Stimulated activated CD8-positive, alpha-beta memory T cell treated with anti-CD3 and anti-CD28 coated beads, Interleukin-7, amount 100 ng/mL, for 48 hours (primary cell): ENCODE measurements at places on chromosomes 2 and 18.

DNA sequence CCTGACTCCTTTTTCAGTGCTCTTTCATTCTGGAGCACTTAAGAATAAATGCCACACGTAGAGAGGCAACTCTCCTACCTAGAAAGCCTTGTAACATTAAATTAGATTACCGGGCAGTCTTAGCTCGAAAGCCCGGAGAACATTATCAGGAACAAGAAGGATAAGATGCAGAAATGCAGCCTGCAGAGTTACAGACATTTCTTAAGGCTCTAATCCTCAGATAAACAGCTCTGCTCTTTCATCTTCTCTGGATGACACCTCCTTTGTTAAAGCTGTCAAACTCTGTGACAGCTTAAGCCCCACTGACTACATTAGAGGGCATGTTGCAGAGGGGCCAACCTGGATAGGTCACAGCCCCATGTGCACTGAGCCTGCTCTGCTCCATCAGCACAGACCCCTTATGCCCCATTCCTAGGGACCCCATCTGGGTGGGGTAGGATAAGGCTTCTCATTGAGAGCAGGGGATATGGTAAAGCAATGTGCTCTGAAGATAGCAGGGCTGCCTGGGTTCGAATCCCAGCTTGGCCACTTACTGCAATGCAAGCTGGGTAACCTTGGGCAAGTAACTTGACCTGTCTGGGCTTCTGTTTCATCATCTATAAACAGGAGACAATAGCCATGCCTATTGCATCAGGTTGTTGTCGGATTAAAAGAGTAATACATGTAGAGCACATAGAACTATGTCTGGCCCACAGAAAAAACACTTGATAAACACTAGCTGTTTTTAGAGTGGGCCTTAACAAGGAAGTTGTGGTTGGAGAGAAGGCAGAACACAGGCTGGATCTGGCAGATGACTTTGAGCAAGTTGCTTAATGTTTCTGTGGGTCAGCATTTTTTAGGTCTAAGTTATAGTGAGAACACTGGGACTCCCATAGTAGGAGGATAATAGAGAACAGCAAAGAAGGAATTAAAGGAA is 111.4 kb downstream of the THNSL2 start:
- no peak for DNase-seq

DNA sequence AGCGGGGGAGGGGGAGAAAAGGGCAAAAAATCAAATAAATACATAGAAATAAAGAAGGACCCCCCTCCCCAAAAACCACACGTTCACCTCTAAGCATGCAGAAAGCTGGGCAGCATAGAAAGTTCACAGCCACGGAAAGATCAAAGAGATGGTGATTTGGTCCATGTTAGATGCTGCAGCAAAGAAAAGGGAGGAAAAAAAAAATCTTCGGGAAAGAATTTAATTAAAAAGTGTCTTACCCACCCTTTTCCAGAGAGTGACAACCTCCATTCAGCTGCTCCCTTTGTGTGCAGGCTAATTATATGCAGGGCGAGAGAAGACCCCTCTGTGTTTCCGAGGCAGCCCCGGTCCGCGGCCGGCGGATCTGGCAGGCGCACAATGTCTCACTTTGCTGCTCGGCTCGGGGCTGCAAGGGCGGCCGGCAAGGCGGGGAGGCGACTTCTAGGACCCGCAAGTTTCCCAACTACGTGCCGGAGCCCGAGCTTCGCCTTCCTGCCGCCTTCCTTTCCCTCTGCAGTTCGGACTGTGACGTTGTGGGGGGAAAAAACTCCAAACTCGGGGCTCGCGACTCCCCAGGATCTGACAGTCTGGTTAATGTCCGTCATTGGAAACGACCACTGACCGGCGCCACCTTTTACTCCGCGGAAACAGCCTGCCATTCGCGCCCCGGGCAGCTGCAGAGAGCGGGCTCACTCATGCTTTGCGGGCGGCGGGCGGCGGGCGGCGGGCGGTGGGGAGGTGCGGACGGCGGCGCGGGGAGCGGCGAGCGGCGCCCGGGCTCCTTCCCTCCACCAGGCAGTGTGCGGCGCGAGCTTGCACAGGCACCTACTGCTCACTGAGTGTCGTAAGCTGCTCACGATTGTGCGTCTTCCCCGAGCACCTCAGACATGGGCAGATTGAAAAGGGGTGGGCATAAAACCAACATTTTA is at the start of gene LRRTM1:
TSS of gene LRRTM1 (minus strand) at position 844 of the 929 bp plus-strand sequence. CDS start 933 bp downstream, outside the sequence.
- DNase-seq = no peak

DNA sequence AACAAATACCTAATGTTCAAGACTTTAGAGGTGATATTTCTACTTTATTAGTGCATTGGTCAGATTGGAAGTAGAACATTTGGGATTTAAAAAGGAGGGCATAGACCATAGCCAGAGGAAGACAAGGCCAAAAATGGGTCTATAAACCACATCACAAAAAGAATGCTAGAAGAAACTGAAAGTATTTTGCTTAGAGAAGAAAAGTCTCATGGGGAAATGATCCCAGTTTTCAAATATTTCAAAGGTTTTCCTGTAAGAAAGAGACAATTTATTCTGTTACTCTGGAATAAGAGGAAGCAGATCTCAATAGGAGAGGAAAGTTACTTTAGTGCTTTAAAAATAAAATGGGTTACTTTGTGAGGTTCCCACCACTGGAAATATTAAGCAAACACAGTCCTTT is 341.4 kb downstream of the TNS1 start:
- DNase-seq = no peak

DNA sequence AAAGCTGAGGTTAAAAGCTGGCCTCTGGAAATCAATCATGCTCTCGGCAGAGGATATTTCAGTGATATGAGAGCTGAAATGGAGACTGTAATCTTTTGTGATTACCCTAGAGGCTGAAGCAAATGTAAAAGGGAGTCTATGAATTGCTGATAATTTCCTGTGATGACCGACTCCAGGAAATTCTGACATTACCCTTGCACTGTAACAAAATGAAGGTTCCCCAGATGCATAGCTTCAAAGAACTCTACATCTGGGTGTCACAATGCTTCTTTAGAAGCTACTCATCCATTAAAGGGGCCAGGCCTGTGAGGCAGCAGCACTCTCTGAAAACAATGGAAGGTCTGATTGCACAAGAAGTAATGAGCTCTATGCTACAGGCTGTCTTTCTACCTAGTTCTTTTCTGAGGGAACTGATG is 268.2 kb upstream of the SESTD1 start:
- DNase-seq = no peak

DNA sequence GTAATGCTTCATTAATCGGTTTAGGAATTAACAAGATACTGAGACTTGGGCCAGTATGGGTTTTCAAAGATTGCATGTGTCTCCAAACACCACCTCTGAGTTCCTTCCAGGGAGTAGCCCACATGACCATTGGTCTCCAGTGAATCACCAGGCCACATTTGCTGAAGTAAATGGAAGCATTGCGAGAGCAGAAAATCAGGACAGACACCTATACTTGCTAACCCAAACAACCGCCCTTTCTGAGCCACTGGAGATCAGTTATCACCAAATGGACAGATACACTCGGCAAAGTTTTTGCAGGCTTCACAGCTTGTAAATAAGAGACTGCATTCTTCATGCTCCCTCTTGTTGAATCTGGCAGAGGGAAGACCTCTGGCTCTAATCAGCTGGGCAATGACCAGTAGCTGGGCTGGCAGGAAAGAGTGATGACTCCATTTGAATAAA is 40.9 kb downstream of the GATA6 start:
- DNase-seq = no peak

DNA sequence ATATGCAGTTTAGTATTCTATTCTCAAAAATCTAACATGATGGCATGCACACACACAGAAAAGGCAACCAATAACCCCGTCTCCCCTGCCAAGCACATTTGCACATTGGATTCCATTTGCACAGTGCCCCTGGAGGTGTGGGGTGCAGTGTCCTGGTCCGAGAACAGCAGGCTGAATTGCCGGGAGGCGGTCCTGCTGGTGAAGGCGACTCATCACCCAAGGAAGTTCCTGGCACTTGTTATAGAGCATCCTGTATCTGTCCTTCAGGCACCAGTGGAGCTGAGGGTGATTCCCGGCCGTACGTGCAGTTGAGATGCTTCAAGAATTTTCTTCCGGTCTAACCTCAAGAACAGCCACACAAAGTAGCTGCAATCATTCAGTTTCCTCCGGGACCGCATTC is 73.0 kb upstream of the RAB12 start:
- no peak for DNase-seq

GRCh38 chr2:188425266-188425665 is 133.6 kb downstream of the GULP1 start:
- no peak for DNase-seq

GRCh38 chr2:233839447-233839820 is 14.9 kb downstream of the HJURP start:
- no peak for DNase-seq

- no peak for DNase-seq
Observed at GRCh38 chr2:86082756-86083155, 22.9 kb downstream of the POLR1A start.

DNA sequence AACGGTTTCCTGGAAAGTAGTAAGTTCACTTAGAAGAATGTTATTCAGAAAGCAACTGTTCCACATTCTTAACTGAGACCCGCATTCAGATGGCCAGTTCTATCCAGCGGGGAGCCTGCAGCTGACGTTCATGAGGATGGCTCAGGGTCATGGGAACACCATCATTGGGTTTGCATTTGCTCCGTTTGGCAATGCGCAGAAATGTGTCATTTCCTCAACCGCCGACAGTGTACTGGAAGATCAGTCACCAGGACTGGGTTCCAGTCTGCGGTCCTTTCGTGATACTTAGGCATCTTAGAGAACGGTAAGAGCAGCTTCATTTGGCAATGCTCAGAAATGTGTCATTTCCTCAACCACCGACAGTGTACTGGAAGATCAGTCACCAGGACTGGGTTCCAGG is 104.0 kb downstream of the DNER start:
- DNase-seq = no peak

- DNase-seq = no peak
Observed at GRCh38 chr2:162317861-162318327, 590 bp downstream of the IFIH1 start.

GRCh38 chr18:48184118-48184517 is 225.1 kb downstream of the ZBTB7C start:
- DNase-seq = no peak

- DNase-seq = no peak
Observed at GRCh38 chr2:151403914-151404313, 5.8 kb upstream of the RIF1 start.

DNA sequence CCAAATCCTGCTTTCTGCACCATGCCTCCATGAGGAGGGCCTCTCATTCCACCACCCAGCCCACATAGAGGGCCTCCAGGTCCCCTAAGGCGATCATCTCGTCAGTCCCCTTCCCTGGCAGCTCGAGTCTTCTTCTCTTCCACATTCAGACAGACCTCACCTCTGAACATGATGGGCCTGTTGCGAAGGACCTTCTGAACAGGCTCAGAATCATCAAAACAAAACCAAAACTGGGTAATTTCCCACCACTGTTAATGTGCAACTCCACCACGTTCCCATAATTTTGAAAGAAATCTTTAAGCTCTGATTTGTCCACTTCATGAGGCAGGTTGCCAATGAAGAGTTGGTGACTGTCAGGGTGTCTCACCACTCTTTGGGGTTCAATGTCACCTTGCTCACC is 20.4 kb downstream of the ZRANB3 start:
- no peak for DNase-seq

- no peak for DNase-seq
Observed at GRCh38 chr2:18626256-18626668, 36.9 kb upstream of the NT5C1B start.

DNA sequence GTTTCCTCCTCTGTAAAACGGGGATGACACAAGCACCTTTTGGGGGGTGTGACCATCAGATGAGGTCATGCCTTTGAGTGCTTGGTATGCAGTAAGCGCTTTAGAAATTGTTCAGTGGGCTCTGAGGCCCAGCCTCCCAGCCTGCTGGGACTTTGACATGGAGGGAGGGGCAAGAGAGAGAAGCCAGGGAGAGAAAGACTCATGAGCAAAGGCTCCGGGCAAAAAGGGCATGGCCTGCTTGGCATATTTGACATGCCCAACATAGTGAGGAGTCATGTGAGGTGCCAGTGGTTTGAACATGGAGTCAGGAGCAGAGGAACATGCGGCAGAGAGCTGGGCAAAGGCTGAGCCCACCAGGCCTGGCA is 14.0 kb downstream of the TNS1 start:
- no peak for DNase-seq

DNA sequence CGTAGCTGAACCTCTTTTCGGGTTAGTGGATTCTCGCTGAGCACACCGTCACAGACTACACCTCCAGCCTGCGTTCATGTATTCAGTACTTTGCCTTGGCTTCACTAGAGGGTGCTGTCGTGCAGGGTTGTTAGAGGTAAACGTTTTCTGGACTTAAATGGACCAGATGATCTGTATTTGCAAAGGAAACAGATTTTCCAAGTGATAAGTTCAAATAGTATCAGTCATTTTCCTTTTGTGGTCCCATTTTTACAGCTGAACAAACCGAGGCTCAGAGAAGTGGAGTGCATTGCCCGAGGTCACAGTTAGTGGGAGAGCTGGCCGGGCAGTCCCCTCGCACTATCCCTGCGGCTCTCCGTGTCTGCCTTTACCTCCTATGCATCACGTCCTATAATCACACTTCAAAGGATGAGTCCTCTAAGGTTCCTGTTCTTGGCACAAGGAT is 125.9 kb downstream of the MAP4K4 start:
- no peak for DNase-seq

DNA sequence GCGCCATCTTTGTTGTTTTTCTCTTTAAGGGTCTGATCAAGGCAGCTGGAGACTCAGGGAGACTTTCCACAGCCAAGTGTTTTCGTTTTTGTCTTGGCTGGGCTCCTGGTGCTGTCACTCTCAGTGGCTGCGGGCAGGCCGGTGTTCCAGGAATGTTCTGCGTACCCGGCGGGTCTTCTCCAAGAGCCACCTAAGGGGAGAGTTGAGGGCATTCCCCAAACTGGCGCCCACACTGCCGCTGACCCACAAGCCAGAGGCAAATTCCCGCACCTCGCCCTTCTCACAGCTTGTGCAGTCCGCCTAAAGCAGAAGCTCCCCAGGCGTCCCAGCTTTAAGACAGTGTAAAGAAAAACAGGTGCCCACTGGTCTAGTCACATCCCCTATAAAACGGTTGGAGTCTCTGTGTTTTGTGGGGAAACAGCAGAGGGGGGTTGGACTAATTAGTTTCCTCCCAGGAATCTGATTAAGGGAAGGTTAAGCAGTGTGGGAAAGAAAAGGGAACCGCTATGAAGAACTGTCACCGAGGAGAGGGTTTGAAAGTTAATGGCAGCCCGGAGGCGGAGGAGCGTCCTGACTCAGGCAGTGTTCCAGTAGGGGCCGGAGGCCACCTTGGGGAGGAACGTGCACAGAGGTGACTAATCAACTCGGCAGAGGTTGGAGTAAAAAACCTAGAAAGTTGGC is 224.5 kb downstream of the SLC4A3 start:
- no peak for DNase-seq

- no peak for DNase-seq
Observed at GRCh38 chr18:14768241-14768640, 20.3 kb downstream of the ANKRD30B start.

GRCh38 chr2:63038034-63038433 is 12.6 kb upstream of the OTX1 start:
- DNase-seq = no peak

- no peak for DNase-seq
Observed at GRCh38 chr18:58645398-58645797, 16.5 kb upstream of the ALPK2 start.
